ENCODE measurements at places on chromosomes 6 and 20. TPM values are rescaled to one million over a fixed set of nuclear protein-coding genes. Genes with fewer than 3 reads are reported as not detected.

GRCh38 chr20:21424846-21425245 lies 27.5 kb upstream of the NKX2-4 start:
- H3K4me3 ChIP-seq, result no peak overlapping the region
- H3K27ac ChIP-seq, result no peak overlapping the region
- no peaks in the 10 kb centered on the region for H3K4me1 ChIP-seq
- no peaks in the 10 kb centered on the region for H3K27me3 ChIP-seq
- no peaks in the 10 kb centered on the region for H3K36me3 ChIP-seq
- no peak for DNase-seq

- no peak for DNase-seq
- no peaks in the 10 kb centered on the region for H3K27me3 ChIP-seq
- no peaks in the 10 kb centered on the region for H3K36me3 ChIP-seq
Observed at GRCh38 chr6:116145803-116146675, 20.1 kb upstream of the COL10A1 start.

DNA sequence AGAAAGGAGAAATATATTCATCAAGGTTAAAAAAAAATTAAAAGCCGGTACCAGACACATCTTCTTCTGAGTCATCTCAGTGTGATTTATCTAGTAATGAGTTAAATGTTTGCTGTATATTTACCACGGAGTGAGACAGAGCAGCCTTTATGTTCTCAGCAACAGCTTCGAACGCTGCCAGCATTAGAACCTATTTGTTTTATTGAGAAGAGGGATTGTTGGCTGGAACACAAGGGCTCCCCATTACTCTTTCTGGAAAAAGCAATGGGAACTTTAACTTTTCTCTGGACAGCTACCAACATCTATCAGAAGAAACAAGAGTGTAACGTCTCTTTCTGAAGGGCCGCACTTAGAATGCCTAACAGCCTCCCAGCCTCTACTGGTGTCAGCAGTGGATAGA lies 105.3 kb upstream of the TAB2 start:
- no peaks in the 10 kb centered on the region for H3K4me1 ChIP-seq
- no peak overlapping the region for H3K27ac ChIP-seq
- H3K36me3 ChIP-seq, result no peaks in the 10 kb centered on the region
- DNase-seq, result no peak
- no peaks in the 10 kb centered on the region for H3K27me3 ChIP-seq
- no peak overlapping the region for H3K4me3 ChIP-seq

DNA sequence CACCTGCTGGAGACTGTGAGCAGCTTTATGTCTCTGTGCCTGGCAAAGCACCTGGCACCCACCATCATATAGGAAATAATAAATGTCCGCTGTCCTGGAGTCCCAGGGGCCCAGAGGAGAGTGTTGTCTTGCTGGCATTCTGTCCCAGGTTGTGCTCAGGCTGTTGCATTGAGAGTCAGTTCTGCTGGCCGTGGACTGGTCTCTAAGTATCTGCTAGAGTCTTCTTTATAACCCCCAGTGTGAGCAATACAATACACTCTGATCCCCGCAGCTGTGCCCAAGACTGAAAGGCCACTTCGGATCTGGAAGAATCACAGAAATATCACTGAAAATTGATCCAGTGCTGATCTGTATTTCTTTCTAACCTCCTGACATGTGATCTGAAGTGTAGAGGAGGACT lies 38.3 kb upstream of the HINT3 start:
- H3K27me3 ChIP-seq, result no peaks in the 10 kb centered on the region
- no peak for DNase-seq
- H3K4me3 ChIP-seq, result peak overlapping the region; percentile 90
- H3K27ac ChIP-seq, result peak overlapping the region; percentile 99

DNA sequence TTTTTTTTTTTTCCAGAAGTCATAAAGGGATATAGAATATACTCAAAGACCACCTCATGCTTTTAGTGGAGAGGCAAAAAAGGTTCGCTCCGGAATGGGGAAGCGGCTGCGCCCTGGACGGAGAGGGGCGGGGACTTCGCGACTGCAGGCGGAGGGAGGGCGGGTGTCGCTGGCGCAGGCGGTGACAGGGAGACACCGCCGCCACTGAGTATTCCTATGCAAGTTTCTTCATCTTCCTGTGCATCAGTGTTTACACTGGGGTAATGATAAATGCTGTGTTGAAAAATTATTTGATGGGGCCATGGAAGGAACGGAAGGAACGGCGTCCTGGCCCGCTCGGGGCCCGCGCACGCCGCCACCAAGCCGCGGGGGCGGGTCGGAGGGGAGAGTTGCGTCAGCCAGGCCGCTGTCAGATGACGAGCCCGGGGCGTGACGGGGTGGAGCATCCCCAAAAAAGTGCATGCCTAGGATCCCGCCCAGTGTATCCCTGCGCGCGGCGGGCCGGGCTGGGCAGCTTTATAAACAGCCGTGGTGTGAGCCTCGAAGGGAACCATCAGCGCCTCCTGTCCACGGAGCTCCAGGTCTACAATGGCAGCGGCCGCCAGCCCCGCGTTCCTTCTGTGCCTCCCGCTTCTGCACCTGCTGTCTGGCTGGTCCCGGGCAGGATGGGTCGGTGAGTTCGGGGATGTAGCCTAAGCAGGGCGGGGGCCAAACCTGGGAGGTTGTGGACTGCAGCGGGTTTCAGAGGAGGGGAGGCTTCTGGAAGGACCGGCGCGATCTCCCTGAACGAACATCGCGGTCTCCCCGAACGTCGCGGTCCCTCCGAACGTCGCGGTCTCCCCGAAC lies at the start of gene ULBP1:
Gene ULBP1, plus strand, starts transcription at position 482 of the 846 bp plus-strand sequence. Its CDS starts 107 bp downstream, at position 589.
- H3K4me1 ChIP-seq, result no peaks in the 10 kb centered on the region
- no peak within 1 kb of the TSS for H3K27ac ChIP-seq
- no peak for DNase-seq

DNA sequence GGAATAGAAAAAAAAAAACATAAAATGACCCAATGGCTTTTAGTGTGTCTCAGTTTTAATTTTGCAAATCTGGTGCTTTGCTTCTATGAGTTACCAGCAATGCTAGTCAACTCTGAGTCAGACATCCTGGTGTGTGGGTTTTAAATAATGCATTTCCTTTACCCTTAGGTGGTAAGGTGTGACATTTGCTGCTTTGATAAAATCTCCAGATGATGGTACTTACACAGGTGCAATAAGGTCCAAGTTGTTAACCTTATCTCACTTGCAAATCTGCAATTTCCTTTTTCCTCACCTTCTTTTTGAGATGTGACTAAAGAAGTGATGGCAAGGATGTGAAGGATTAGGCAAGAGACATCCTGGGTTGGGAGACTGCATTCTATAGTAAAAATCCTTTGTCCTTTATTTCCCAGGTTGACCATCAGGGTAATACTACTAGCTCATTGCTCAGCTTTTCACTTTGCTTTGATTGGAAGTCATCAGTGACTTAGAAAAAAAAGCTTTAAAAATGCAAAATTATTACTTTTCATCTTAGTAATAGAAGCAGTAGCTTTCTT lies 818.5 kb upstream of the FLRT3 start:
- H3K4me1 ChIP-seq, result peaks cover 11% of the 10 kb centered on the region
- no peaks in the 10 kb centered on the region for H3K36me3 ChIP-seq
- DNase-seq, result peak; percentile 32
- peak overlapping the region; percentile 9 for H3K27ac ChIP-seq
- no peak overlapping the region for H3K4me3 ChIP-seq
- no peaks in the 10 kb centered on the region for H3K27me3 ChIP-seq

- H3K27ac ChIP-seq, result peak overlapping the region; percentile 93
- peak overlapping the region; percentile 46 for H3K4me3 ChIP-seq
- peak; percentile 64 for DNase-seq
- H3K4me1 ChIP-seq, result peaks cover 26% of the 10 kb centered on the region
Observed at GRCh38 chr6:41697861-41698781, 37.3 kb downstream of the TFEB start.

DNA sequence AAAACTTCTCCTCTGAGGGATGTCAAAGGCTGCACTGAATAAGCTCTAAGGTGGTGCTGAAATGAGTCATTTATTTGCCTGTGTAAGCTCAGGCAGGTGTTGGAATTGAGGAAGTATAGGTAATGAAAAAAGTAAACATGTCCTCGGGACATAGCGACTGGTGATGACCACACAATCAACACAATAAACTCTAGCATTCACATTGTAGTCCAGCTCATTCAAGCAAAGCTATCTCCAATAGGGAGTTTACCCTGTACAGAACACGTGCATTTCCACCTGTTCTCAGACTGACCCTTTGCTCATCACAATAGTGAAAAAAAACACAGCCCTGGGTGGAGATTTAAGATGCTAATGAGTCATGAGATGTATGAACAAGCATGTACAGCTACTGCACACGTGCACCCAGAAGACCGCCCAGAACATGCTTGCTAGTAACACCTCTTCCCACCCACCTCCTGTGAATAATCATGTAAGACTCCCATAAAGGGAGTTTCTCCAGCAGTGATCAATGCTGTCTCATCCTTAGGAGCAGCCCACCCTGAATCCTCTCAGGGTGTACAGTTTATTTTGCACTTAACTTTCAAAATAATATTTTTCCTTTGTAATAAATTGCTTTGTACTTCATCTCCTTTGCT lies 33.0 kb upstream of the POU5F1 start:
- peak overlapping the region; percentile 84 for H3K4me3 ChIP-seq
- H3K27ac ChIP-seq, result peak overlapping the region; percentile 96
- peak; percentile 73 for DNase-seq
- no peaks in the 10 kb centered on the region for H3K27me3 ChIP-seq
- H3K4me1 ChIP-seq, result peaks cover 25% of the 10 kb centered on the region

DNA sequence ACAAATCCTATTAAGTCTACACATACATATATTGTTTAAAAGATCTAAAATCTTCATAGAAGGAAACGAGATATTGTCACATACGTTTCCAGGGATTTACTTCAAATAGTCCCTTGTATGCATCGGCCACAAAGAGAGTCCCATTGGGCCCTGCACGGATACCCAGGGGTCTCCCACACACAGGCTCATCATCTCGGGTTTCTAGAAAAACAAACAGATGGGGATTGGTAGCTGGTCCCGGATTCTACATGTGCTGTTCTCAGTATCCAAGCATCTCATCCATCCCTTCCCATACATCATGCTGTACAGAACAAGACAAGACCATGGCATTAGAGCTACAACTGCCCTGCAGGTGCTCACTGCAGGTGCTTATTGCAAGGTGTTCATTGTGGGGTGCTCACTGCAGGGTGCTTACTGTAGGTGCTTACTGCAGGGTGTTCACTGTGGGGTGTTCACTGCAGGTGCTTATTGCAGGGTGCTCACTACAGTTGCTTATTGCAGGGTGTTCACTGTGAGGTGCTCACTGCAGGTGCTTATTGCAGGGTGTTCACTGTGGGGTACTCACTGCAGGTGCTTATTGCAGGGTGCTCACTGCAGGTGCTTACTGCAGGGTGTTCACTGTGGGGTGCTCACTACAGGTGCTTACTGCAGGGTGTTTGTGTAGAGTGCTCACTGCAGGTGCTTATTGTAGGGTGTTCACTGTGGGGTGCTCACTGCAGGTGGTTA lies 21.0 kb downstream of the APMAP start:
- H3K4me1 ChIP-seq, result no peaks in the 10 kb centered on the region
- no peak overlapping the region for H3K4me3 ChIP-seq
- no peak overlapping the region for H3K27ac ChIP-seq
- H3K27me3 ChIP-seq, result no peaks in the 10 kb centered on the region
- H3K36me3 ChIP-seq, result peaks cover 69% of the 10 kb centered on the region
- DNase-seq, result no peak

GRCh38 chr6:32936239-32937152 lies 4.3 kb downstream of the HLA-DMB start:
- peaks cover 87% of the 10 kb centered on the region for H3K27me3 ChIP-seq
- H3K4me1 ChIP-seq, result no peaks in the 10 kb centered on the region
- H3K4me3 ChIP-seq, result no peak overlapping the region
- H3K36me3 ChIP-seq, result no peaks in the 10 kb centered on the region

GRCh38 chr6:132261354-132261753 lies 139.9 kb downstream of the MOXD1 start:
- DNase-seq, result peak; percentile 30
- peaks cover 5% of the 10 kb centered on the region for H3K4me1 ChIP-seq
- H3K27me3 ChIP-seq, result no peaks in the 10 kb centered on the region
- no peak overlapping the region for H3K27ac ChIP-seq
- no peak overlapping the region for H3K4me3 ChIP-seq
- no peaks in the 10 kb centered on the region for H3K36me3 ChIP-seq

DNA sequence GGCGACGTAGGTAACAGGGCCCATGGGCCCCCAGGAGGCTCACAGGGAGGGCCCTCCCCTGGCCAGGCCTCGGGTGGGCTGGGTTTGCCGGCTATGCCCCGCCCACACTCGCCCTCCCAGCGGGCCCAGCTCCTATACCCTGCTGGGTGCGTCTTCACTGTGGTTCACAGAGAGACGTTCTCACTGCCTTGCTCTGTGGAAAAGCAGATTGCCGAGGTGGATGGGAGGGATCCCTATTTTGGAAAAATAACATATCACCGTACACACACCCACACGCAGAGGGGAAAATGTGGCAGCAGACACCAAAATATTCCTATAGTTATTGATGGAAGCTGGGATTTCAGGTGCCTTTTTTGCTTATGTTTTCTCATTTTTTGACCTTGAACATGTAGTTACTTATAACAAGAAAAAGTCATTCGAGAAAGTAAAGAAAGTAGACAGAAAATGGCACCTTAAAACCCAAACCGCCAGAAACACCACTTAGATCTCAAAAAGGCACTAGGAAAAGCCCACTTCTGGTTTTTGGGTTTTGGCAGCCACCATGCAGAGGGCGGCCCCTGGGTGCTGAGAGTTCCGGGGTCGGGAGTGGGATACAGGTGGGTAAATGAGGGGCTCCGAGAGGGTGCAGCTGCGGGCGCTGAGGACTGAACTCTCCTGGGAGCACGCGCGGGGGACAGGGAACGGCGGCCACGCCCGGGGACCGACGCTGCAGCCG lies 49.4 kb downstream of the TMEM242 start:
- no peak overlapping the region for H3K27ac ChIP-seq
- DNase-seq, result no peak
- peak overlapping the region; percentile 73 for H3K4me3 ChIP-seq
- H3K27me3 ChIP-seq, result no peaks in the 10 kb centered on the region
- H3K36me3 ChIP-seq, result no peaks in the 10 kb centered on the region
- no peaks in the 10 kb centered on the region for H3K4me1 ChIP-seq

- DNase-seq, result no peak
- H3K27me3 ChIP-seq, result no peaks in the 10 kb centered on the region
- no peak overlapping the region for H3K4me3 ChIP-seq
Observed at GRCh38 chr6:113048741-113049140, 701.6 kb downstream of the RFPL4B start.

GRCh38 chr6:14371530-14371929 lies 254.0 kb downstream of the CD83 start:
- H3K4me3 ChIP-seq, result no peak overlapping the region
- no peaks in the 10 kb centered on the region for H3K27me3 ChIP-seq
- no peak overlapping the region for H3K27ac ChIP-seq
- no peaks in the 10 kb centered on the region for H3K36me3 ChIP-seq
- DNase-seq, result no peak
- no peaks in the 10 kb centered on the region for H3K4me1 ChIP-seq

- no peaks in the 10 kb centered on the region for H3K36me3 ChIP-seq
- no peak overlapping the region for H3K27ac ChIP-seq
- no peaks in the 10 kb centered on the region for H3K4me1 ChIP-seq
- no peak for DNase-seq
- H3K4me3 ChIP-seq, result no peak overlapping the region
Observed at GRCh38 chr20:47400685-47401084, 44.2 kb upstream of the ZMYND8 start.

Gene DEF6
- total RNA-seq, result 17.8 TPM

Gene APOM
- 5.0 TPM for total RNA-seq

Gene NFS1
- 27.6 TPM for total RNA-seq

Gene KHDC1L
- not detected for total RNA-seq

Gene NNAT
- total RNA-seq, result not detected

Gene DNMT3B
- total RNA-seq, result 2.0 TPM

Gene SMIM29
- 25.7 TPM for total RNA-seq

Gene CBLN4
- not detected for total RNA-seq

Gene SNHG17
- total RNA-seq, result 83.6 TPM

Gene PAK5
- not detected for total RNA-seq

Gene TMEM217
- total RNA-seq, result 4.6 TPM

Gene PRR18
- total RNA-seq, result not detected

Gene TBPL1
- total RNA-seq, result 40.9 TPM

All from MCF 10A (cell line).